ENCODE measurements at places on chromosomes 7 and 10. TPM values are rescaled to one million over a fixed set of nuclear protein-coding genes. Genes with fewer than 3 reads are reported as not detected.

AKR1B1 gene
- 122 TPM for total RNA-seq

ING3 gene
- 24.0 TPM for total RNA-seq

ZNF727 gene
- 0.17 TPM for total RNA-seq

NDUFB8 gene
- 324 TPM for total RNA-seq

PIK3AP1 gene
- total RNA-seq, result 9.8 TPM

NPFFR1 gene
- not detected for total RNA-seq

FBXL13 gene
- 0.78 TPM for total RNA-seq

CDC14C gene
- total RNA-seq, result not detected

ANXA8L1 gene
- total RNA-seq, result not detected

OR13A1 gene
- not detected for total RNA-seq

PNLIP gene
- total RNA-seq, result not detected

CCDC3 gene
- not detected for total RNA-seq

BAIAP2L1 gene
- total RNA-seq, result 0.82 TPM

UBN2 gene
- 12.8 TPM for total RNA-seq

PSD gene
- 4.9 TPM for total RNA-seq

DMBT1 gene
- not detected for total RNA-seq

ELMO1 gene
- total RNA-seq, result 67.7 TPM

TRIM73 gene
- 2.0 TPM for total RNA-seq

ZNF804B gene
- total RNA-seq, result not detected

OR9A2 gene
- not detected for total RNA-seq

ATAD1 gene
- total RNA-seq, result 57.7 TPM

BEND7 gene
- not detected for total RNA-seq

FANK1 gene
- total RNA-seq, result 0.25 TPM

COL13A1 gene
- total RNA-seq, result not detected

RARRES2 gene
- total RNA-seq, result not detected

TMEM72 gene
- total RNA-seq, result not detected

PTER gene
- 27.0 TPM for total RNA-seq

ZNF735 gene
- not detected for total RNA-seq

SYNPO2L gene
- total RNA-seq, result not detected

SPDYE9 gene
- total RNA-seq, result not detected

PFKP gene
- 287 TPM for total RNA-seq

Data from activated CD8-positive, alpha-beta memory T cell treated with anti-CD3 and anti-CD28 coated beads for 36 hours (primary cell).